ENCODE measurements at places on chromosomes 1 and 21.
A peak's percentile ranks its signal among the peaks of the same experiment; 100 is the strongest.

GRCh38 chr21:36479415-36480402 is at the start of gene CLDN14:
TSS of gene CLDN14 (minus strand) at chr21:36480122. CDS start at chr21:36461695, 18,427 bp downstream.
- no peak for DNase-seq

- DNase-seq, result no peak
Measured at GRCh38 chr1:172948457-172948856, 102.3 kb downstream of the TNFSF18 start.

DNA sequence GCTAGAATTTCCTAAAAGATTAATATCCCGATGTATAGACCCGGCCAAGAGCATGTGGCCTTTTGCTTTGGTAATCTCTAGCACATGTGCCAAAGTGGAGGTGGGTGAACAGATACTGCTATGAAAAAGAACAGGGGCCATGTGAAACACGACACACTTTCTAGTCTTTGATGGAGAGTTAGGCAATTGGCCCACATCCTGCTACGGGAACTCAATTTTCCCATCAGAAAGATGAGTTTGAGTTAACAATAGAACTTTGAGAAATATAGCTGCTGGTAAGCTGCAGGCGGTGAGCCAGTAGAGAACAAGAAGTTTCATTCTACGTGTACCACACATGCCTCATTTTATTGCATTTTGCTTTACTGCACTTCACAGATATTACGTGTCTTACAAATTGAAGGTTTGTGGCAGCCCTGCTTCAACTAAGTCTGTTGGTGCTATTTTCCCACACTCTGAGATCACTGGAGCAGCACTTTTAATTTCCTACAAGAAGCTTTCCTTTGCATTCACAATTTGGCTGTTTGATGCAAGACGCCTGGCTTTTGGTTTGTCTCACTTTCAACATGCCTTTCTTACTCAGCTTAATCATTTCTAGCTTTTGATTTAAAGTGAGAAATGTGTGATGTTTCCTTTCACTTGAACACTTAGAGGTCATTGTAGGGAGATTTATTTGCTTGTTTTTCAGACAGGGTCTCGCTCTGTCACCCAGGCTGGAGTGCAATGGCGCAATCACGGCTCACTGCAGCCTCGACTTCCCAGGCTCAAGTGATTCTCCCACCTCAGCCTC is 46.3 kb downstream of the HTR6 start:
- peak; percentile 64 for DNase-seq

DNA sequence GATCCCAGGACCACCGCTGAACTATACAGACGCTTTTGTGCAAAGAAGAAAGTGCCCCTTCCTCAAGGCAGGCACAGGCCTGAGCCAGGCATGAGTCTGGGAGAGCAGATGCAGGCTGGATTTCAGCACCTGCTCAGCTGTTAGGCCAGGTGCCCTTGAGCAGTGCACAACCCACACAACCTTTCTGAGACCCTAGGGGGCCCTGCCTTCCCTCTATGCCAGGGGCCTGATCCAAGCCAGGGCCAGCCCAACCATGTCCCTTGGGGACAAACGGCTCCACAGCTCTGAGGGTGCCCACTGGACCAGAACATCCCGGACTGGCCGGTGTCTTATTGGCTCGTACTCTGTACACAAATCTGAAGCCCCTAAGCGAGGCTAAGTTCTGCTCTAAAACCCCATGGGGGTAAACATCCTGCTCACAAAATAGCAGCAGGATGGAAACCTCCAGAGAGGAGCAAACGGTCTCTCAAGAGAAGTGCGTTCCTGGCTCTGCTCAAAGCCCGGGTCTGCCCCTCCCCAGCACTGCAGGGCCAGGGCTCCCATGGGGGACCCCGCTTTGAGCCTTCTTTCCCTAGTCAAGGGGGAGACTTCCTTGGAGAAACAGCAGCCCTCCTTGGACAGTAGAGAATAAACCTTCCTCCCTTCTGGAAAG is 275.1 kb downstream of the NPHP4 start:
- no peak for DNase-seq

DNA sequence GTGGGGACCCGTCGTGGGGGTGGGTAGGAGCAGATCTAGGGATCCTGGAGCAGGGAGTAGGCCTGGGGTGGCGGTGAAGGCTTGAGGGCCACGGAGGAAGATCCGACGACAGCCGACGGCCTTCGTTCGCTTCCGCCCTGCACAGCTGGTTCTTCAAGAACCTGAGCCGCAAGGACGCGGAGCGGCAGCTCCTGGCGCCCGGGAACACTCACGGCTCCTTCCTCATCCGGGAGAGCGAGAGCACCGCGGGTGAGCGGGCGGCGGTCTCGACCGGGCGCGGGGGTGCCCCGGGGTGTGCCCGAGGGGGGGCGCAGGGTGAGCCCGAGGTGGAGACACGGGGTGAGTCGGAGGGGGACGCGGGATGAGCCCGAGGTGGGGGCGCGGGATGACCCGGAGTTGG is 16.5 kb upstream of the HDAC1 start:
- DNase-seq, result peak; percentile 65

DNA sequence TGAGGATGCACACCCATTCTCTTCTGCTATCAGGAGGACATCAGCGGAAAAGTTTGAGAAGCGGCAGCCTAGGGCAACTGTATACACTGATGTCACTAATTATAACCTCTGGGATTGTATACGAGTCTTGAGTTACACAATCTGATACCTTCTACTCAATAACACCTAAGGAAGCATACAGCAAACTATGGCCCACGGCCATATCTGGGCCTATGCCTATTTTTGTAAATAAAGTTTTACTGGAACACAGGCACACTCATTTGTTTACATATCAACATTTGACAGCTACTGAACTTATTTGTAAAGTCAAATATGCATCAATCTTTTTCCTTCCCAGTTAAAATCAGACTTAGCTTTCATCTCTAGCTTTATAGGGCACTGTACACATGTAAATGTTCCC is 187.2 kb downstream of the ZSCAN20 start:
- no peak for DNase-seq

- DNase-seq, result no peak
Measured at GRCh38 chr1:79469139-79469538, 462.6 kb upstream of the ADGRL4 start.

GRCh38 chr1:19009126-19009881 is 52.8 kb upstream of the IFFO2 start:
- no peak for DNase-seq

DNA sequence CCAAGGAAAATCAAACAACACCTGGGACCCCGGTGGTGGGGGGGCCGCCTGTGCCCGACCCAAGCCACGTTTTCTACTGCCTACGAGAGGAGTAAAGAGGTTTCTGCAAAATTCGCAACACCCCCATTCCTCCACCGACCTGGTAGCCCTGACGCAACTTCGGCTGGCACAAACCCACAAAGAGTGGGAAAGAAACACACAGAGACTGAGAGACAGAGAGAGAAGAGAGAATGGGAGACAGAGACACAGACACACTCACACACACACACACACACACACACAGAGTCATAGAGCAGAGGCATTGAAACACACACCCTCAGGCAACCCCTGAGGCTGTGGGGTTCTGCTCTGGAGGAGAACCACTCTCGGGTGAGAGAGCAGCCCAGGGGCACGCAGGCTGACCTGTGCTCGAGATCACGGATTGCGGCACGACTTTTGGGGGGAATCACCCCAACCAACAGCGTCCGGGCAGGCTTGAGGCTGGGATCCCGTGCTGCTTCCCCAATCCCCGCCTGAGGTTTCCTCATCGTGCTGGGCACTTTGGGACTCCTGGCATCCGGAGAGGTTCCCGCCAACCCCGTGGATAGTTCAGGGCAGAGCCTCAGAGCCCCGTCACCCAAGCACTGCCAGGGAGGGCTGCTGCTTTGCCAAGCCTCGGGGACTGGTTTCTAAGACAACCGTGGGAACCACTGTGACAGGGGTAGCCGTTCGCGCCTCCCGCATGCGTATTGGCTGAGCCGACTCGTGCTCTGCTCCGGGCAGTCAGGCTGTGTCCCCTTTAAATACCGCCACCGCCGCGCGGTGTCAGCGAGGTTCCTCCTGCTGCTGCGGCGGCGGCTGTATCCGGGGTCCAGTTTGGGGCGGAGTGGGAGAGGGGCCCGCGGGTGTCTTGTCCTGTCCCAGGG is 682.4 kb upstream of the TPTE start:
- DNase-seq, result peak; percentile 41

- no peak for DNase-seq
Measured at GRCh38 chr1:182610606-182611194, 6.5 kb upstream of the RGS16 start.

DNA sequence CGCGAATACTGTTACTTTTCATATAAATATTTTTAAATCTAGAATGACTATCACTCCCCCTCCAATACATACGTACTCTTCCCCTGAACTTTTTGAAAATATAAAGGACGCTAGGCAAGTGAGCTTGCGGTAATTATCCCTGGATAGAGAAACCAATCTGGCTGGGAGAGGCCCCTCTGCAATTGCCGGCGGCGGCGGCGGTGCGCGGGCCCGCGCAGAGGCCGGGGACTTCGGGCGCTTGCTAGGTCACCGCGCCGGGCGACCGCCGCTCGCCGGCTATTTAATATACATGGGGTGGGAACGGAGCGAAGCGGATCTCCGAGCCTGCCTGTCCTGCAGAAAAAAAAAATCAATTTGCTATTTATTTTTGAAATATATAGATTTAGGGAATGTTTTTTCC is 416.3 kb upstream of the ESRRG start:
- peak; percentile 69 for DNase-seq

GRCh38 chr1:94236630-94237290 is 624 bp downstream of the ARHGAP29 start:
- DNase-seq, result peak; percentile 68

DNA sequence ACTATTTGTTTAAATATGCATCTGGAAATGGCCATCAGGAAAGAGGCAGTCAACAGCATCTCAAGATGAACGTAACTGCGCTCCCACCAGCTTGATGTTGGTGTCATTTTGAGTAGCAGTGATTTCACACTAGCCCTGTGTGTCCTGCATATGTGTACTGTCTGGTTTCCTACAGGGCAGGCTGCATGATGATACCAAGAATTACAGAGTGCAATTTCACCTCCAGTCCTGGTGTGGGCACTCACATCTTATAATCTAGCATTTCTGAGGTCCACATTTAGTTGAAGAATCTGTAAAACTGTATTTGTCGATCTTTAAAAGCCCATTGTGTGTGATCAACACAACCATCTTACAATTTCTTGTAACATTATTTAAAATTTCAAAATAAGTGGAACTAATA is 336.4 kb downstream of the PAPPA2 start:
- DNase-seq, result no peak

GRCh38 chr1:216183454-216183853 is 239.8 kb downstream of the USH2A start:
- DNase-seq, result peak; percentile 62

GRCh38 chr1:237043846-237044636 is 2.1 kb downstream of the RYR2 start:
- DNase-seq, result no peak

GRCh38 chr1:37246631-37247030 is 212.3 kb upstream of the GRIK3 start:
- DNase-seq, result no peak

DNA sequence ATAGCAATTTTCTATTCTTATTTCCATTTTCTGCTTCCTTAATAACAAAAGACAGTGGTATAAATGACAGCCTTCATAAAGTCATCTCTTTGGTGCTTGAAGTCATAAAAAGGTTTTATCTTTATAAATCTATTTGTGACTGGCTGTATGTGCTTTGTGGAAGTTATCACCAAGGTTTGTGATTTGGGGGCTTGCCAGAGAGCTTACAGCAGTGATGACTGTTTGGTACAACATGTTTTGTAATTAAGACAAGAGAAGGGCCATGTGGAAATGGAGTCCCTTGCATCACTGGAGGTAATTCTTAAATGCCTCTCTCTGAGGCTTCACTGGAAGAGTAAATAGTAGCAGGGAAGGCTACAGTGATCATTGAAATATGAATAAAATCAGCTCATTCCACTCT is 2.7 kb downstream of the SLC35F3 start:
- no peak for DNase-seq

DNA sequence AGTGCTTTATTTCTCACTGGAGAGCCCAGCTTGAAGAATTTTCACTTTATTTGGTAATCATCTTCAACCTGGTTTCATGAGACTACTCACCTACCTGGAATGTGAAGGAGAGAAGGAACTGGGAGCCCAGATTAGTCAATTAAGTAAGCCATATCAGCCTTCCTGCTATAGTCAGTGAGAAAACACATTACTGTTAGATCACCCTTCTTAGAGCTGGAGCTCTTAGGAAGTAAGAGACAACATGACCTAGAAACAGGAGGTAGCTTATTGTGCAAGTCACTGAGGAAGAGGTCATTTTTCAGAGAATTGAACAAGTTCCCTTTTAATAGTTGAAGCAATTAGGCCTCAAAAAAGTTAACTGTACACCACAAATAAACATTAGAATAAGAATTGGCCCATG is 49.2 kb upstream of the TEKT2 start:
- no peak for DNase-seq

GRCh38 chr1:92968138-92969032 is 7.1 kb upstream of the DIPK1A start:
- no peak for DNase-seq

DNA sequence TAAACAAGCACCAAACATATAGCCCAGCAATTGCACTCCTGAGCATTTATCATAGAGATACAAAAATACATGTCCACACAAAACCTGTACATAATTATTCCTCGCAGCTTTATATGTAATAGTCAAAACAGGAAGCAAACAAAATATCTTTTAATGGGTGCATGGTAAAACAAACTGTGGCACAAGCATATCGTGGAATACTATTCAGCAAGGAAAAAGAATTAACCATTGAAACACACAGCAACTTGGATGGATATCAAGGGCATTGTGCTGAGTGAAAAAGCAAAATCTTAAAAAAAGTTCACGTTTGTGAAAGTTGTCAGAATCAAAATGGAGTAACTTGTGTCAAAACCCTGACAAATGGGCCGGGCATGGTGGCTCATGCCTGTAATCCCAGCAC is 12.4 kb downstream of the TNFRSF9 start:
- DNase-seq, result no peak

DNA sequence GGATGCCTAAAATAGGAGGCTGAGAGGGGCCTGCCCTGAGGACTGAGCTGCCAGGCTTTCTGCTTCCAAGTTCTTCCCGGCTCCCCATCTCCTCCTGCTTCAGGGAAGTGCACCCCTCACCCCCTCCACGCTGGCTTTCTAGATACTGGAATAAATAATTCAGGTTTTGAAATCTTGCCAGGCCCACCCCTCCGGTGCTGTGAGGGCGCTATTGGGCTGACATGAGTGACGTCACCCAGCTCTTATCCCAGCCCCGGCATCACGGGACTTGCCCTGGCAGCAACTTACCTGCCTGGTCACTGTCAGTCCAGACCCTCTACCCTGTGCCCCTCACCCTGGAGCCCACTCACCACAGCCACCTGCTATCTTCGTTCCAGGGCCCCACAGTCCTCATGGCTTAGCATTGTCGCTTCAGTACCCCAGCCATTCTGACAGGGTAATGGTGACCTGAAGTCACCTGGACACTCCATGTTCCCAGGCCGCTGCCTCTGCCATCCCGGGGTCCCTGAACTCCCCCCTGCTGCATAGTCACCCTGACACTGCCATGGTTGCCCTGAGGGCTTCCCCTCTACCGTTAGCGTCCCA is 819 bp upstream of the GPR3 start:
- peak; percentile 73 for DNase-seq
